Thyroid gland (tissue), 4 donors: ENCODE measurements at places on chromosomes 3 and 15. TPM values are rescaled to one million over a fixed set of nuclear protein-coding genes. Genes with fewer than 3 reads are reported as not detected.

USP50 gene
- total RNA-seq, result not detected

TRIM71 gene
- under 0.01 TPM for total RNA-seq

HYAL1 gene
- 11.0 TPM for total RNA-seq

EXD1 gene
- not detected for total RNA-seq

CAND2 gene
- 18.0 TPM for total RNA-seq

KLHL6 gene
- 0.67 TPM for total RNA-seq

PPM1M gene
- total RNA-seq, result 22.8 TPM

SAMMSON gene
- 0.75 TPM for total RNA-seq

GOLGA6L9 gene
- 3.8 TPM for total RNA-seq

FOXL2NB gene
- not detected for total RNA-seq

C2CD4A gene
- 0.22 TPM for total RNA-seq

GOLGA8J gene
- total RNA-seq, result 3.7 TPM

MINAR1 gene
- total RNA-seq, result 1.1 TPM

LAMB2 gene
- total RNA-seq, result 548 TPM
